ENCODE measurements at places on chromosomes 2 and 18. TPM values are rescaled to one million over a fixed set of nuclear protein-coding genes. Genes with fewer than 3 reads are reported as not detected.

The SLC9A2 gene
- total RNA-seq: 0.05 TPM

The UGT1A4 gene
- total RNA-seq: not detected

The TSPYL6 gene
- total RNA-seq: not detected

The FBLN7 gene
- 7.9 TPM for total RNA-seq

The FSIP2 gene
- total RNA-seq: not detected

DNA sequence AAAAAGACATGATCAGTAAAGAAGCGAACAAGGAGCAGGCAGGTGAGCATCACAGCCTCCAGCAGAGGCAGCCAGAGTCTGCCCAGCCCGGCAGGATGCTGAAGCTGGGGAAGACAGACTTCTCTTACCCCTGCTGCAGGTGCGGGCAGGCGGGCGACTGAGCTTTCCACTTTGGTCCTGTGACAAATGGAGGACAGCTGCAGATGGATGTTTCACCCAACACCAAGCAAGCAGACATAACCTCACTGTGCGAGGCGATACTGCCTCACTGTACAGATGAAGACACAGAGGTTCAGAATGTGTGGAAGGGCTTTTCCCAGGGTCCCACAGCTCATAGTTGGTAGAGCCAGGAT is 251.0 kb downstream of the AFF3 start:
- H3K27ac ChIP-seq: no peak overlapping the region
- H3K4me1 ChIP-seq: no peaks in the 10 kb centered on the region
- H3K4me3 ChIP-seq: no peak overlapping the region
- no peaks in the 10 kb centered on the region for H3K36me3 ChIP-seq

- peak; percentile 72 for DNase-seq
- H3K36me3 ChIP-seq: peaks cover 33% of the 10 kb centered on the region
- no peak overlapping the region for H3K4me3 ChIP-seq
- peaks cover 57% of the 10 kb centered on the region for H3K4me1 ChIP-seq
- no peaks in the 10 kb centered on the region for H3K27me3 ChIP-seq
These were observed 13.2 kb downstream of the NABP1 start for GRCh38 chr2:191691016-191691735.

DNA sequence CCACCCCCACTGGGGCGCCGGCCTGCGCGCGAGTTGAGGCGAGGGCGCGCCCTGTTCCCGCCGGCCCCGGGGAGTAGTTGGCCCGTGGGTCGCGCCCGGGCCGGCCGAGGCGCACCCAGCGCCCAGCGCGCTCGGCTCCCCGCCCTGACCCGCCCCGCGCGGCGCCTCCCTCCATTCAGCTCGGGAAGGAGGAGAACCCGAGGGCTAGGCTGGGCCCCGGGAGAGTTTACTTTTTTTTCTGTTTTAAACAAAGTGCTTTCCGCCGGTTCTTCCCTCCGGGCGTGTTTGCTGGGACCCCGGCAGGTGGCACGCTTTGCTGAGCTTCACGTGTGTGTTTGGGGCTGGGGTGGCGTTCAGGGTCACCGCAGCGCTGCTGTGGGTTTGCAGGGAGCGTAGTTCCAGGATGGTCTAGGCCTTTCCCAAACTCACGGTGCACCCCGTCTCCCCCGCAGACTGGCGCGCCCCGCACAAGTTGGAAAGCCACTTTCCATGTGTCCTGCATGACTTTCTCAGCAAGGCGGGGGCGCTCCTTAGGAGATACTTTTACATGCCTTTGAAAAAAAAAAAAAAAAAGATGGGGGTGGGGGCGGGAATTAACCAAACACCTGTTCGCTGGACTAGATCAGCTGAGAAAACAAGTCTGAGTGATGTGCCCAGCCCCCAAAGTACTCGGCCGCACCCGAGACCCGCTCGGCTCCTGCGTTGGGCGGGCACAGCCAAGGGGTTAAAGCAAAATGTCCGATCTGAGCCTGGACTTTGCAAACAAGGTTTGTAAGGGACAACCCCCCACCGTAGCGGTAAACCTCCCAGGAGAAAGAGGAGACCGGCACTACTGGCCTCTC is 825 bp downstream of the ITGA6 start:
- peak overlapping the region; percentile 76 for H3K4me3 ChIP-seq
- peak overlapping the region; percentile 66 for H3K27ac ChIP-seq
- DNase-seq: peak; percentile 70
- peaks cover 4% of the 10 kb centered on the region for H3K27me3 ChIP-seq
- no peaks in the 10 kb centered on the region for H3K36me3 ChIP-seq

- no peaks in the 10 kb centered on the region for H3K36me3 ChIP-seq
- H3K4me1 ChIP-seq: no peaks in the 10 kb centered on the region
- H3K27ac ChIP-seq: no peak overlapping the region
- H3K4me3 ChIP-seq: no peak overlapping the region
- DNase-seq: no peak
- H3K27me3 ChIP-seq: peaks cover 3% of the 10 kb centered on the region
These were observed 43.1 kb downstream of the INHBB start for GRCh38 chr2:120389036-120389391.

DNA sequence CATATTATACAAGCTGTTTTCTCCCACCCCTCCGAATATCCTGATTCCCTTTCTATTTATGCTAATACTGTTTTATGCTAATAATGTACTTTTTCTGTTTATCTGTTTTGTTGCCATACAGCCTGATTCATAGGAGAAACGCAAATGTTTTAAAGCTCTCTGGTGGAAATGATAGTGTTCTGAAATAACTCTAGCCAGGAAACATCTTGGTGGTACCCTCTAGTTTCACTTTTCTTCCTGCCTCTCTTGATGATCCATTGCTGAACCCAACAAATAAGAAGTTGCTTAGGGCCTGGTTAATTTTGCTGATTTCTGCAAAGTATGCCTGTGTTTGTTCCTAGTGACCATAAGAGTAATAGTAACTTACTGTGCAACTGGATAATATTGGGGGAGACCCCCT is 148.4 kb upstream of the KCTD1 start:
- H3K4me3 ChIP-seq: no peak overlapping the region
- no peak overlapping the region for H3K27ac ChIP-seq
- no peaks in the 10 kb centered on the region for H3K27me3 ChIP-seq
- no peaks in the 10 kb centered on the region for H3K36me3 ChIP-seq
- no peaks in the 10 kb centered on the region for H3K4me1 ChIP-seq

GRCh38 chr2:212995920-212996319 is 155.5 kb downstream of the IKZF2 start:
- H3K27me3 ChIP-seq: no peaks in the 10 kb centered on the region
- no peak overlapping the region for H3K27ac ChIP-seq
- peaks cover 20% of the 10 kb centered on the region for H3K4me1 ChIP-seq
- no peak for DNase-seq

DNA sequence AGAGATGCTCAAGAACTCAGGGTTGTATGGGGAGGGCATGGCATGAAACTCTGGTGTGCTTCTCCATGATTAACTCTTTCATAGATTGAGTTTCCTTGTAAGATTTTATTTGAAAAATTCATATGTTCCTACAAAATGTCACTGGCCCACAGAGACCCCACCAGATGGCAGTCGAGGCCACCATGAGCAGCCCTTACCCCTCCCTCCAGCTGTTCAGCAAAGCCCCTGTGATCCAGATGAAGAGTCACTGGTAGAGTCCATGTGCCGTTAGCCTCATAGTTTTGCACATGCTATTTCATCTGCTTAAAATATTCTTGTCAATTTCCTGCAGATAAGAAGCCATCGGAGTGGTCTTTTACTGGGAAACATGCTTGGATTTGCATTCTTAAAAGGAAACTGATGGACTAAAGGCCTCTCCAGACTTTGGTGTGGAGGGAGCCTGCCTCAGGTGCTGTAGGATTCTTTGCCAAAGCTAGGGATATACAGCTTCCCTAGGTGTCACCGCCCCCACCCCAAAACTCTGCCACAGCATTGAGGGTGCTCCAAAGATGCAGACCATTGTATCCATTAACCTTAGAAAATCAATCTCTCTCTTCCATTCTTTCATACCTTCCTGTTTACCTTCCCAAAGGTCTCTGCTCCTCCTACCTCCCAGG is 18.8 kb downstream of the ZNF385B start:
- DNase-seq: peak; percentile 36
- peaks cover 6% of the 10 kb centered on the region for H3K27me3 ChIP-seq
- H3K36me3 ChIP-seq: no peaks in the 10 kb centered on the region
- H3K4me1 ChIP-seq: no peaks in the 10 kb centered on the region

GRCh38 chr18:25181581-25181980 is 170.4 kb downstream of the ZNF521 start:
- H3K36me3 ChIP-seq: no peaks in the 10 kb centered on the region
- H3K4me3 ChIP-seq: no peak overlapping the region
- no peaks in the 10 kb centered on the region for H3K4me1 ChIP-seq
- peaks cover 2% of the 10 kb centered on the region for H3K27me3 ChIP-seq
- H3K27ac ChIP-seq: no peak overlapping the region

All from activated CD8-positive, alpha-beta T cell treated with anti-CD3 and anti-CD28 coated beads for 36 hours (primary cell).